SJCRH30 (cell line): ENCODE measurements at places on chromosomes 1 and 21.

- no peak for DNase-seq
These were observed 5.2 kb downstream of the B3GALT6 start for GRCh38 chr1:1236945-1237873.

- no peak for DNase-seq
These were observed 2.9 kb downstream of the C1orf210 start for GRCh38 chr1:43282220-43283195.

DNA sequence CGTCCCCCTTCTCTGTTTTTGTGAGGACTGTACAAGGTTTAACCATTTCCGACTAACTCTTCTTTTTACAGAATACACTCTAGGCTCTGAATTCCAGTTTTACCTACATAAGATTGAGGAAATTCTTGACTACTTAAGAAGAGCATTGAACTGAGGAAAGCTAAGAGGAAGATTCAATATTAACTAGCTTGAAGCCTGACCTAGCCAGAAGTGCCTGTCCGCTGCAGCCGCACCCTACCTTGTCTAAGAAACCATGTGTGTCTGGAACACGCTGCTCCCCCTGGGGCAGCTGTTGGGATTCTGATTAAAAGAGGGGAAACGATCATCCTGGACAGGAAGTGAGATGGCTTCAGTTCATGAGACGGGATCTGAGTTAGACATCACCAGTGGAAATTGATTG, 28.9 kb downstream of the CA6 start:
- no peak for DNase-seq

DNA sequence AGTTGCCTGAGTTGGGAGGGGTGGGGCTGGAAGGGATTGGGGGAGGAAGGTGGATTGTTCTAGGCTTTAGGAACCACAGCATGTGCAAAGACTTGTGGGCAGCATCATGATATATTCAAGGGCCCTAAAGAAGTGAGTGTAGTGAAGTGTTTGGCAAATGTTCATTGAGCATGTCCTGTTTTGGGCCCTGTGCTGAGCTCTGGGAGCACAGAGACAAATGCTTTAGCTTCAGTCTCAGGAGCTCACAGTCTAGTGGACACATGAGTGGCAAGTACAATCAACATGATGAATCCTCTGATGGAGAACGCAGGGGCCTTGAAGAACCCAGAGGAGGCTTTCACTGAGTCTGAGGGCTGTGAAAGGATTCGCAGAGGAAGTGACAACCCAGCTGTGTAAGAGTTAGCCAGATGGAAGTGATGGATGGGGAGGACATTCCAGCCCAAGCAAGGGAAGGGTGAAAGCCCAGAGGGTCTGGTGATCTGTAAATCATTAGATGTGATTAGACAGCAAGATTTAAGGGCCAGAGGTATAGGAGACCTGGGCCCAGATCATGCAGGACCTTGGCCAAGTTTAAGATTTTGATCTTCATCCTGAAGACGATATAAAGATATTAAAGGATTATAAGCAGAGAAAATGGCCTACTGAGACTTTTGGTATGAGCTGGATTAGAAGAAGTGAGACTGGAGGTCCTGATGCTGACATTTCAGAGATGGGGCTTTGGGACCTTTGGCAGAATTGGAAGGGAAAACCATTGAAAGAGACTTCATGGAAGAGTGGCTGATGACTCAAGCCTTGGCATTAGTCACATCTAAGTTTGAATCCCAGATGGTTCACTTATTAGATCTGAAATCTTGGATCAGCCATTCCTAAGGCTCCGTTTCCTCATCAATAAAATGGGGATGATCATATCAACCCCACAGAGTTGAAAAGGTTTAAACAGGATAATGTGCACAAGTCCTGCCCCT, 4.6 kb downstream of the IPO13 start:
- no peak for DNase-seq

- no peak for DNase-seq
These were observed 401.5 kb downstream of the RPS6KC1 start for GRCh38 chr1:213452501-213452900.

DNA sequence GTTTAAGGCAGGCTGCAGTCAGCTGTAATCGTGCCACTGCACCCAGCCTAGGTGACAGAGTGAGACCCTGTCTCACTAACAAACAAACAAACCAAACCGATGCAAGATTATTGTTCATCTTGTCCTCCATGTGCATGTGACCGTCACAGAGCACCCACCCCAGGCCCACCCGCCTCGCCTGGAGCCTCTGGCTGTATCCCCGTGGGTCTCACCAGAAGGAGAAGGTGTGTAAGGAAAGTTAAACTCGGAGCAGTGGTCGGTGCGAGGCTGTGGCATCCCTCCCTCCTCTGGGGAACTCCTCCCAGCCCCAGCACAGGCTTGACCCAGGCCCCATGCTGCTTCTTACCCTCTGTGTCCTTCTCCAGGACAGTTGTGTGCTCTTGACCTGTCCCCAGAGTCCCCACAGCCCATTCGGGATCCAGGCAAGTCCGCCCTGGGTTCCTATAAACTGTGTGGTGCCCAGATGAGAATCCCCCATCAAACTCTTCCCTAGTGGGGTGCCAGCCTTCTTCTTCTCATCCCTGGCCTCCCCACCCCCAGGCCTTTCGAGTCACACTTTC, 318.4 kb downstream of the AJAP1 start:
- no peak for DNase-seq

DNA sequence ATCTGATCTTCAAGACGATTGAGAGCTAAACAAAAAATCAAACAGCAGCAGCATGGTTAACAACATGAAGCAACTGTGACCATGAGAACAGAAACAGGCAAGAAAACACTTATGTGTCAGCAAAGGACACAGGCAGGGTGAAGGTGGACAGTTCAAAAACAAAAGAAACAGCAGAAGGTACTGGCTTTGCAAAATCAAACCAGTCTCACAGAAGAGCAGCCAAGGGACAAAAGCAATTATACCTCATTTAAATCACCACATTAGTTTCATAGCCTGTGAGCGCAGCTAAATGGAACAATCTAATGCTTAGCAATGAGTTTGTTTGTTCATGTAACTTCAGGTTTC, 59.1 kb downstream of the CAPN2 start:
- DNase-seq = no peak

DNA sequence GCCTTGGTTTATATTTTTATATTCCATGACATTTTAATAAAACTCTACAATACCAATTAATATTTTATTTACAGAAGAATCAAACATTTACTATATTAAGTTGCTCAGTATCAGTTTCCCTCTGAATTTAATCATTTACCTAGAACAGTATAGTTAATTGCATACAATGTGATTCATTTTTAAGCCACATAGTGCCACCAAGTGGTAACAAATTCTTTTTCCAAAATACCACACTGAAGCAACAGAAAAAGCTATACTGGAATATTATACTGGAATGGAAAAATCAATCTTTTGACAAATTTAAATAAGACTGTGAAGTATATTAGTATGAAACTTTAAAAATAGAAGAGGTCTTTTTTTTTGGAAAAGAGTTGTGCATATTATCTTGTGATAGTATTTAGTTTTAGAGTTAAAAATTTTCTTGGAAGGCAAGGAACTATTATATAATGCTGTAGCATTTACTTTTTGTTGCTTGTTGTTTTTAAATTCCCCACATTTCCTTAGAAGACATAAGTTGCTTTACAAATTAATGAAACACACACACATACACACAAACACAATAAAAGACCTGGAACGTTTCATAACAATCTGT, 57.3 kb downstream of the ZNF644 start:
- no peak for DNase-seq
